ENCODE measurements at places on chromosomes 3 and 15.
A peak's percentile ranks its signal among the peaks of the same experiment; 100 is the strongest.

- no peak for DNase-seq
These were observed 139.9 kb downstream of the PLCH1 start for GRCh38 chr3:155604967-155605366.

- DNase-seq, result no peak
These were observed 97.7 kb upstream of the TSPAN3 start for GRCh38 chr15:77168616-77169015.

DNA sequence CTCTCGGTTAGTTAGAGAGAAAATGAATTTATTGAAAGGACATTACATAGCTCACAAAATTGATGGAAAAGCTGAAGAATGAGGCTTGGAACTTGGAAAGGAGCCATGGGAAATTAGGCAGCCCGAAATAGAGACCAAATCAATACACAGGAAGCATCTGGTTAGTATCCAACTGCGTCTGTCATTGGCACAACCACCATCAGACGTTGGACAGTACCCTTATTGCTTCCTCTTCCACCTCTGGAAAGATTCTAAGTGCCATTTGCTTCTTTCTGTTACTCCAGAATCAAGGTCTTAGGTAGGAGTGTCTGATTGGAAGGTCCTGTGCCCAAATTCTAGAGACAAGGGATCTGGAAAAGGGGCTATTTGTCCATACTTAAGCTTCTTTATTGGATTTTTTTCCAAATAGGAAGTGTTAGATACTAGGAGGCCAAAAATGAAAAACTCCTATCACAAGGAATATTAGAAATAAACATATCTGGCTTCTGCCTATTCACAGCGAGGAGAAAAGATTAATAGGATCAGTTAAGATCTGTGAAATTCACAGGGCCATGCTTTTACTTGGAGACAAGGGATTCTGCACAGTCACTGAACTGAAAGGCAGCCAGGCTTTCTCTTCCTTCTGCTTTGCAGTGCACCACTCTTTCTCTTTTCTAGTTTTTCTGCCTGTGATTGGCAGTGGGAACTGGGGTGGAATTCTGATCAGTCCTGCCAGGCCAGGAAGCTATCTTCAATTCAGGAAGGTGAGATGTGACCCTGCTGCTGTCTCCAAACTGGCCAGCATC lies 10.7 kb upstream of the HACD2 start:
- DNase-seq, result no peak

- no peak for DNase-seq
These were observed 10.8 kb downstream of the GHRL start for GRCh38 chr3:10281951-10282350.

- no peak for DNase-seq
These were observed 55.2 kb upstream of the SSR3 start for GRCh38 chr3:156610154-156610553.

DNA sequence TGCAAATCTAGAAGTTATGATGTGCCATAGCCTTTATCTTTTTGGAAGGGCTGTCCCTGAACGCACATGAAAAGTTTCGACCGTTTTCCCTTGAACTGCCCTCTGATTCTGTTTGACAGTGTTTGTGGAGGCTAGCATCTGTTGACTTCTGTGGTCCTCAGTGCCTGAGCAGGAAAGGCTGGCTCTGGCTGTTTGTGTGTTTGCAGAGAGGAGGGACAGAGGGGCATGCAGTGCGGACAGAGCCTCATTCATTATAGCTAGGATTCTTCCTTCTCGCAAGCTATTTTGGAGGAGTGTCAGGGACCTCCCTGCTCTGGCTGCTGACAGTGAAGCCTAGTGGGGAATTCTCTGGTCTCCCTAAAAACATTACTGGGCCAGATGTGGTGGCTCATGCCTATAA lies 64.5 kb downstream of the CDAN1 start:
- no peak for DNase-seq

GRCh38 chr3:70832834-70833205 lies 520.4 kb upstream of the MDFIC2 start:
- DNase-seq, result no peak

DNA sequence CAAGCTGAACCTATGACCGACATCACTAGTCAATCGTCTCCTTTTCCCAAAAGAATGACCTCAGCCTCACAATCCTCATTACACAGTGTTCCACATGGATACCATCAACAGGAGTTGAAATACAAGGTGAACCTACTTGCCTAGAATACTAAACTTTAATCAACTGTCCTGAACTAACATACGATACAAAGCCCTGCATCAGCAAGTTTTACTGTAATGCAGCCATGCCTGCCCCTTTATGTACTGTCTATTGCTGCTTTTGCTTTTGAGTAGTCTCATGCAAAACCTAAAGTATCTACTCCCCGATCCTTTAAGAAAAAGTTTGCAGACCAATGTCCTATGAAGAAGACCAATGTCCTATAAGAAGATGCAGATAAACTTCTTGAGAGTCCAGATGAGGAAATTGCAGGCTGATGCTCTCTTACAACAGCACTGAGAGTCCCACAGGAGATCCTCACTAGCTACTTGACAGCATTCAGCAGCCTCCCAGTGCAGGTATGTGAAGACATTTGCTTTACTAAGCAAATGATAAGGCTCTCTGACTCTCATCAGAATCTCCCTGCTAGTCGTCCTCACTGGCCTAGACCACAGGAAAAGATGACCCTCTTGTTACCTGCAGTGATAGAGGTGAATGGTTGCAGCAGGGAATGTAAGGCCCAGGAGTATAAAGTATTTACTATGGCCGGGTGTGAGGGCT lies 23.6 kb downstream of the SUCLG2 start:
- no peak for DNase-seq

GRCh38 chr15:68589053-68589452 lies 10.3 kb downstream of the CORO2B start:
- no peak for DNase-seq

DNA sequence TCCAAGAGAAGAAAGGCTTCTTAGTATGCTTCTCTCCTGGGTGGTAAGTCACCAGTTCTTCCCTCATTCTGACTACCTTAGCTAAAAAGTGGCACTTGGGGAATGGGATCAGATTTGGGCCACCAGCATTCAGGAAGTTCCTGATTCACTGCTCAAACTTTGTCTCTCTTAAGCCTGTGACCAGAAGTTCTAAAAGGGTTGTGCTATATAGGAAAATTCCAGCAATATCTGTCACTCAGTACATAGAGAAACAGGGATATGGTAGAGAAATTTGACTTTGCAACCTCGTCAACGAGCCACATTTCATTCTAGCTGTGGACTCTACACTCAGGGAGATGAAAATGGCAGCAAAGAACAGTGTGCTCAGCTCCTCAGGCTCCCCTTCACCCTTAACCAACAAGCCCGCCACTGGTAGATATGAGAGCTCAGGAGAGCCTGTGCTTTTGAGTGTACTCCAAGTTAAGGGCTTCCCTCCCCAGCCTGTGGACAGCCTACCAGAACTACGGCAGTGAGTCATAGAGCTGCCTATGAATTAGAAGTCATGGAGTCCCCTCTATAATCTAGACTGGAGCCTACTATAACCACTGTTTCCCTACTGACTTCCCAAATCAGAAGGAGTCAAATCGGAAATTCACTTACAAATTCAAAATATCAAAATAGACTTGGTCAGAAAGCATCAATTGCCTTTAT lies 52.6 kb upstream of the MYO5C start:
- no peak for DNase-seq

GRCh38 chr3:64856977-64857516 lies 169.2 kb upstream of the ADAMTS9 start:
- DNase-seq, result no peak

- DNase-seq, result no peak
These were observed 10.6 kb downstream of the CMC1 start for GRCh38 chr3:28252001-28252431.

- no peak for DNase-seq
These were observed 67.1 kb downstream of the AAGAB start for GRCh38 chr15:67187351-67187854.

- DNase-seq, result no peak
These were observed 846.6 kb downstream of the SI start for GRCh38 chr3:164231718-164232117.

- DNase-seq, result no peak
These were observed 112.0 kb downstream of the LIPC start for GRCh38 chr15:58543664-58544335.

DNA sequence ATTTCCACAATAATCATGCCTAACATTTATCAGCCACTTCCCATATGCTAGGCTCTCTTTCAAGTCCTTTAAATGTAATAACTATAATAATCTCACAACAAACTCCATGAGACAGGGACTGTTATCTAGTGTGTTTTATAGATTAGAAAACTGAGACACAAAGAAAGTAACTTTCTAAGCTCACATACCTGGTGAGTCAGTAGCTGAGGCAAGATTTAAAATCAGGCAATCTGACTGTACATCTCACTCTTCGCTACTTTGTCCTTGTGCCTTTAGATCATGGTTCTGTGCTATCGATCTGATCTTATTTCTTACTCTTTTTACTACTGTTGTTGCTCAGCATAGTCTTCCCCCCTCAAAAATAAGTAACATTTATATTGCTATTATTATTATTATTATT lies 295.5 kb downstream of the LPP start:
- no peak for DNase-seq

GRCh38 chr3:37093481-37093880 lies 80.9 kb downstream of the LRRFIP2 start:
- DNase-seq, result no peak

GRCh38 chr3:33644582-33644981 lies 73.5 kb downstream of the CLASP2 start:
- DNase-seq, result no peak

DNA sequence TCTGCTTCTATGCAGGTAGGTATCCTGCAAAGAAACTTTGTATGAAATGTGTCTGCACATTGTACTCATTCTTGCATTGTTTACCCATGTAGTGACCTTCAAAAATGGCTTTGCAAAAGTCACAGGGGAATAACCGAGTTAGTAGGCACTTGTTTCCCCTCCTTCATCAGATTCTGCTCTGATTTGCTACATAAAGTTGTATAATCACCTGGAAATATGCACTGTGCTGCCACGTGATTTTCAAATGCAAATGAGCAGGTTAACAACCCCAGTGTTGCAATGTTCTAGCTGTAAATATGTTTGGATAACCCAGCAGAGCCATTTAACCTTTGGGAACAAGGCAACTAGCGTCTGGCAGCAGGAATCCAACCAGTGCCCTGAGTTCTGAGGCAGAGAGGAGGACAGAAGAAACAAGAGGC lies at the start of gene KNG1:
Gene KNG1, plus strand, starts transcription at position 321 of the 419 bp plus-strand sequence. CDS start 184 bp downstream, outside the sequence.
- DNase-seq, result no peak

GRCh38 chr3:11734-12133 lies 184.8 kb upstream of the CHL1 start:
- no peak for DNase-seq

DNA sequence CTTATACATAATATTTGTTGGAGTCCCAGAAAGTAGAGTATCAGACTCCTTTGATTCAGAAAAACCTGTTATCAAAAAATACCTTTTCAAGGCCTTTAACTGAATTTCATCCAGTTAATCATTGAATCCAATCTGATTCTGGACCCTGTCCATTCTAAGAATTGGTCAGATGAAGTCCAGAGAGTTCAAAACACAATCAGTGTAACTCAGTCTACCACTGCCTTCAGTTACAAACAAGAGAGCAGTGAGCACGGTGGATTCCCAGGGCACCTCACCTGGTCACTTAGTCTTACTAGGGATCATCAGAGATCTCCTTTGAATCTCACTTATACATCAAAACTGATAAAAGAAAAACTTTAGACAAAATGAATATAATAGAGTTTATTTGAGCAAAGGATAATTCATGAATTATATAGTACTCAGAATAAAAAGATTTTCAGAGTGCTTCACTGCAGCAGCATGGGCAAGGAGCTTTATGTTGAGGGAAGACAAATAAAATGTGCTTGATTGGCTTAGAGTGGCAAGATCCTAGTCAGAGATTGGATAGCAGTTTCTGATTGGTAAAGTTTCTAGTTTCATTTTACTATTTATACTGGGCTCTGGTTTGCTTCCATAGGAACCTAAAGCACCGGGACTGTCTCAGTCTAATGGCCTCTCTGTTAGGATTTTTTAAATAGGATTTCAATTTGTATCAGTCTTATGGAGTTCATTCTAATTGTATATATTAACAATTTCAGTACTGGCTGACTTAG lies 474.9 kb upstream of the GOLIM4 start:
- no peak for DNase-seq

GRCh38 chr3:70990723-70991122 lies 592.8 kb downstream of the FOXP1 start:
- DNase-seq, result no peak

GRCh38 chr3:197878427-197878826 lies 71.6 kb upstream of the RPL35A start:
- no peak for DNase-seq

- no peak for DNase-seq
These were observed 29.2 kb downstream of the NEO1 start for GRCh38 chr15:73081321-73081958.

DNA sequence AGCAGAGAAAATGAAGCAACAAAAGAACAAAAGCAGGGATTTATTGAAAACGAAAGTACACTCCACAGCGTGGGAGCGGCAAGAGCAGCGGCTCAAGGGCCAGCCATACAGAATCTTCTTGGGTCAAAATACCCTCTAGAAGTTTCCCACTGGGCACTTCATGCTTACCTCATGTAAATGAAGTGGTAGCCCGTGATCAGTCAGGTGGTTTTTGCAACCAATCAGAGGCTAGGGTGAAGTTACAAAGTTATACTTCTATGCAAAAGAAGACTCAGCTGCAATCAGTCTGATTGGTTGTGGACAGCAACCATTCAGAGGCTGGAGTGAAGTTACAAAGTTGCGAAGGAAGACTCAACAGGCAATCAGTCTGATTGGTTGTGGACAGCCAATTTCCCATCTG lies 37.8 kb upstream of the TRH start:
- DNase-seq, result no peak

DNA sequence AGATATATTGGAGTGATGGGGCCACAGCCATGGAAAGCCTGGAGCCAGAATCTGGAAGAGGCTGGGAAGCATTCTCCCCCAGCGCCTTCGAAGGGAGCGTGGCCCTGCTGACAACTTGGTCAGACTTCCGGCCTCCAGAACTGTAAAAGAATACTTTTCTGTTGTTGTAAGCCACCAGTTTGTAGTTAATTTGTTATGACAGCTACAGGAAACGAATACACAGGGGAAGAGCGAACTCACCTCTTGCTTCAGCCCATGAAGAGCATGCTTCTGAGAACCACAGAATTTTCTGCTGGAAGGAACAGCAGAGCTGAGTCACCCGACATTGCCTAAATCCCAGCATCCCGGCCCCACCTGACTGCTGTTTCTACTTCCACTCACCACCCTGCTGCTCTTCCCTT lies 501.7 kb downstream of the SHQ1 start:
- peak; percentile 66 for DNase-seq

- DNase-seq, result no peak
These were observed 94.1 kb downstream of the VGLL4 start for GRCh38 chr3:11549580-11550140.

DNA sequence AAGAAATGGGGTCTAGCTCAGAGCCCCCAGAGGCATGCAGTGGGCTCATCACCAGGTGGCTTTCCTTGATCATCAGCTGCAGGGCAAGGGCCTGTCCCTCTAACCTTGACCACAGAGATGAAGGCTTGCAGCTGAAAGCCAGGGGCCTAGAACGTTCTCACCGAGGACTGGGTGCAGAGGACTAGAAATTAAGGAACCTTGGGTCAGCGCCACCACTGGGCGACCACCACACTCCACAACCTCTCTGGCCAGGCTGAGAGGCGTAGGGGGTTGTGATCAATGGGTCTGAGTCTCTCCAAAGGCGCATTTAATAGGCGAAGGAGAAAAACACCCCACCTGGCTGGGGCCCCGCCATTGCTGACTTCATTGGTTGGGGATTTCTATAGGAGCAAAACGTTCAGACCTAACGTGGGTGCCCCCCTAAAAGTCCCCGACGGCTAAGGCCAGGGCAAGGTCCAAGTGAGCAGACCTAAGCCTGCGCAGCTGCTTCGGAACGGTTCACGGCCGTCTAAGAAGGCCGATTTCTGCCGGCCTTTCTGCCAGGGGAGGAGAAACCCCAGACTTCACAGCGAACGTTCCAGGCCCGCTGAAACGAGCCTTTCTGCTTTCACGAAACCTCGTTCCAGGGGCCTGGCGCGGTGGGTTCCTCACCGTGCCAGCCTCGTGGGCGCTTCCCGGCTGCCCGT lies 915 bp downstream of the BCL2L10 start:
- no peak for DNase-seq

All from T1000 (cell line).